ENCODE measurements at places on chromosomes 5 and 9.
A peak's percentile ranks its signal among the peaks of the same experiment; 100 is the strongest.

DNA sequence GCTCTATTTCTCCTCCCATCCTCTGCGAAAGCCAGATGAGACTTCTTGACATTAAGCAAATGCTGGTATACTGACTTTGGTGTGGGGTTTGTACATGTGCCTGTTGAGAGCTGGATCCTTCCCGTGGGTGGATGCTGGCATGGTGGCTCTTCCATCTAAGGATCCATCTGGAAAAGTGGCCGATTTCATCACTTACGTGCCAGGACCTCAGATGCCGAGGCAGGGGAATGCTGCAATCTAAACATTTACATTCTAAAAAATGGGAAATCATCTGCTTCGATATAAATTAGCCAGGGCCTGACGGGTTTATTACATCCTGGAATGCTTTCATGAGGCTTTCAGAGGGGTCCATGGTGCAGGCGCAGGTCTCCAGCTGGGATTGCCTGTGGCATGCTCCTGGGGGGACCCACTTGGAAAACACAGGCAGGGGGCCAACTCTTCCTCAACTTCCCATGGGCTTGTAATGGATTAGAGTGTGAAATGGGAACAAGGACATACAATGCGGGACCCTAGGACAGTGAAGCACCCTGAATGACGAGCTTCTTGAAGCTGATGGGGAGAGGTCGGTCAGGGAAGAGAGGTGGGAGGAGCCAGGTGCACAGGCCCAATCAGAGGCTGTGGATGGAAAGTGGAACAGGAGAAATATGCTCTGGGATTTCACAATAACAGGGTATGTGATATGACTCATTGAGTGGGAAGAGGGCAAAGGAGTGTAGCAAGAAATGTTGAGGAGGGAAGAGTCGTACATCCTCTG, 105.5 kb upstream of the PITX1 start:
- DNase-seq: no peak

- DNase-seq: no peak
Measured at GRCh38 chr9:98550206-98550820, 158.4 kb downstream of the GABBR2 start.

GRCh38 chr5:128965011-128965637, at the start of gene SLC27A6:
Gene SLC27A6 (plus strand): TSS chr5:128965488. CDS start chr5:128966138, 650 bp downstream.
- DNase-seq: no peak

DNA sequence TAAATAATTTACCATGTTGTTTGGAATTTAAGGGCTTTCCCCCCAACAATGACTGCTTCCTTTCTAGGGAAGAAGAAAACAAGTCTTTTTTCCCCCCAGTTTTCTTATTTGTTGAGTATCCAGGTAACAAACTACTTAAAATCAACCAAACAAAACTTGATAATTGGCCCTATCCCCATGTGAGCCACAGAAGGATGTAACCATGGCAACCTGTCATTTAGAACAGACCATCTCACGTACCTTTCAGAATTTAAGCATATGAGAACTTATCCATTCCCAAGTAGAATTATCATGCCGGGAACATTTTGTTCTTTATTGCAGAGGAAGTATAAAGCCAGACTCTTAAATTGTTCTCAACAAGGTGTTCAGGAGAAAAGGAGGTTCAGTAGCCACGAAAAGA, 392.3 kb downstream of the CETN3 start:
- no peak for DNase-seq

DNA sequence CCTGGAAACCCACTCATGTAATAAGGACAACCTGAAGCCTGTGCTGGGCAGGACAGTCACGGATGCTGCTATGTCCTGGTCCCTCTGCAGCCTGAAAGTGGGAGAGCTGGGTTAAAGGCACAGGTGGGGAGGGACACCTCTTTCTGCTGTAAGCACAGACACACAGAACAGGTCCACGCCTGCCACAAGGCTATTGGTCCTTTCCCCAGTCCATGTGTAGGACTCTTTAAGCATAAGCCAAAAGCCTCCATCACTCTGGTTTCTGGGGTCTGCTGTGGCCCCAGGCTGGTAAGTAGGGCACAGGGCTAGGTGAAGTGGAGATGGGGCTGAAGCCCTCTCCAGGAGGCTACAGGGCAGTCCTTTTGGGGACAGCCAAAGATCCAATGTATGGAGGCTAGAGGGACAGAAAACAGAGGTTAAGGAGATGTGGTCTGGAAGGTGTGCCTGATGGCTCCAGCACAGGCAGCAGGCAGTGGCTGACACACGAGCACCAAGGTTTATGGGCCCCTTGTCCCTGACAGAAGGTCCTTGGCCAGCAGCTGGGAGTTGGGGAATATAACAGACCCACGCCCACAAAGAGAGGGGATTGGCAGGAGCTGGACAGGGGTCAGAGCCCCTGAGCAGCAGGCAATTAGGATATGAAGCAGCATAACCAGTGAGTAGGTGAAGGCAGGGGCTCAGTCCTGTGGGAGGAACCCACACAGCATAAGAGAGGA, 203.6 kb upstream of the MVB12B start:
- DNase-seq: no peak

- DNase-seq: no peak
Measured at GRCh38 chr9:131289301-131290035, at the start of gene PLPP7. Gene PLPP7 (plus strand): TSS chr9:131289723. CDS start chr9:131289998, 275 bp downstream.

GRCh38 chr5:181261320-181262049, 542 bp upstream of the TRIM52 start:
- DNase-seq: peak; percentile 81

DNA sequence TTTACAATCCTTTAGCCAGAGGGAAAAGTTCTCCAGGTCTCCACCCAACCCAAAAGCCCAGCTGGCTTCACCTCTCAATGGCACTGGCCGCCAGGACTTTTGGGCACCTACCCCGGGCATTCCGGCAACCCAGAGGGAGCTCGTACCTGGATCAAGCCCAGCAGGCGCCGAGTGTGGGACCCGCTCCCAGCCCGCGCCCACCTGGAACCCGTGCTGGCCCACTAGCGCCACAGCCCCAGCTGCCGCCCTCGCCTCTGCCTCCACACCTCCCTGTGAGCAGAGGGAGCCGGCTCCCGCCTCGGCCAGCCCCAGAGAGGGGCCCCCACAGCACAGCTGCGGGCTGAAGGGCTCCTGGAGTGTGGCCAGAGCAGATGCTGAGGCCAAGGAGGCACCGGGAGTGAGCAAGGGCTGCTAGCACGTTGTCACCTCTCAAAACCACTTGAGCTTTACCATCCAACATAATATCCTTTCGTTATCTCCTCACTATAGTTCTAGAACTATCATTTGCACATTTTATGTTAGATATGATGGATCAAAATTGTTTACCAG, 69.7 kb downstream of the GCNT1 start:
- no peak for DNase-seq

All from CD4-positive, alpha-beta T cell treated with Interleukin-6 for 4 hours (primary cell).